ENCODE measurements at places on chromosomes 5 and 9.

DNA sequence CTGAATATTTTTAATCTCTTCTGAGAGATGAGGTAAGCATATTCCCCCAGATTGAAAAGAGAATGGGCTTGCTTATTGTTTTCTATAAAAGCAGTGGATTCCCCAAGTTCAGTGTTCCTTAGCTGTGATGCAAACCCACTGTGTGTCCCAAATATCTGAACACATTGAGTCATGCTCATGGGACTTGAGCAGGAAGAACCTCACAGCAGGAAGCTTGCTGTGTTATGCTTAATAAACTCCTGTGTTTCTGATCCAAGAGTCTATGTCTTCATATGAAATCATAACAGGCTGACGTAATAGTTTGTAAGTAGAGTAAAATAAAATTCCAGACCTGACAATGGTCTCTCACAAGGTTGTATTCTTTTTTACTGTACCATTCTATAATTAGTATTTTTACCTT lies 24.8 kb upstream of the LOX start:
- DNase-seq, result no peak

GRCh38 chr9:115135821-115136778 lies 18.1 kb upstream of the TNC start:
- no peak for DNase-seq

DNA sequence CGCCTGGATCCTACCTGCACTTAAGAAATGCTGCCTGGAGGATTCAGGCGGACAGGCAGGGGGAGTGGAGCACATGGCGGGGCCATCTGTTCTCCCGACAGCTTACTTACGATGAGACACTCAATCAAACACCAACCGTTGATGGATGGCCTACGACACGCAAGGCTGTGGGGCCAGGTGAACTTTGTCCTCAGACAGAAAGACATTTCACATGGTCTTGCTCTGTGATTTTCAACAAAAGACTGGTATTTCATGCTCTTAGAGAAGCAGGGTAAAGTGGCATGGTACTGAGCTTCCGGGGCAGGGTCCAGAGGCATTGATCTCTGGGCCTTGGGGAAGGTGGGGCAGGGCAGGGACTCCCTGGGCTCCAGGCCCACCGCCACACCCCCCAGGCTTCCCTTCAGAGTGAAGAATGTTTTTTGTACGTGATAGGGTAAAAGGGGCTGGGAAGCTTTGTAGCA lies 9.1 kb upstream of the OLFM1 start:
- no peak for DNase-seq

- no peak for DNase-seq
Measured at GRCh38 chr5:158861366-158861765, 238.3 kb downstream of the EBF1 start.

DNA sequence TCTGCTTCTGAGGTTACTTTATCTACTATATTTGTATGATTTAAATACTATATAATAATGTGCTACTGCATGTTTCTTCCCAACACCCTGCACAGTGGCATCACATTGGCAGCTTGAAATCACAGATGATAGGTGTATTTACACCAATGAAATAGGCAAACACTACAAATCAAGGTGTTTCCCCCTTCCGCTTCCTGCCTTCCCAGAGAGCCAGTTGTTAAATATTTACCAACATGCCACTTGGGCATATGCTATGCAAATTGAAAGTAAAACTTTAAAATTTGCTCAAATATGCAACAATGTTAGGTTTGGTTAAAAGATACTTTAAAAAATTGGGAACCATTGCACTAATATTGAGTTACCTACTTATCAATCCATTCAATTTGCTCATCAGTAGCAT lies 58.2 kb upstream of the SMARCA2 start:
- DNase-seq, result no peak

GRCh38 chr5:117776977-117777376 lies 1202.4 kb upstream of the SEMA6A start:
- DNase-seq, result no peak

Measured in DMS79 (cell line).